ENCODE measurements at places on chromosomes 6 and 20. TPM values are rescaled to one million over a fixed set of nuclear protein-coding genes. Genes with fewer than 3 reads are reported as not detected.

PKIB gene
- 11.1 TPM for total RNA-seq

POPDC3 gene
- 22.5 TPM for total RNA-seq

STK35 gene
- 21.4 TPM for total RNA-seq

TMC2 gene
- total RNA-seq, result not detected

SYNDIG1 gene
- 0.17 TPM for total RNA-seq

UNC93A gene
- total RNA-seq, result not detected

ZNF391 gene
- total RNA-seq, result 1.8 TPM

DNMT3B gene
- 3.8 TPM for total RNA-seq
